Stimulated activated memory B cell treated with anti-CD40 and anti-IgM and Interleukin-4, amounts not matched to agents 10 μg/mL and 1 μg/mL and 100 μg/mL, for 72 hours (primary cell): ENCODE measurements at places on chromosomes 13 and 19.

- no peak for ATAC-seq
Measured at GRCh38 chr19:47179653-47180310, 49.1 kb downstream of the SAE1 start.

DNA sequence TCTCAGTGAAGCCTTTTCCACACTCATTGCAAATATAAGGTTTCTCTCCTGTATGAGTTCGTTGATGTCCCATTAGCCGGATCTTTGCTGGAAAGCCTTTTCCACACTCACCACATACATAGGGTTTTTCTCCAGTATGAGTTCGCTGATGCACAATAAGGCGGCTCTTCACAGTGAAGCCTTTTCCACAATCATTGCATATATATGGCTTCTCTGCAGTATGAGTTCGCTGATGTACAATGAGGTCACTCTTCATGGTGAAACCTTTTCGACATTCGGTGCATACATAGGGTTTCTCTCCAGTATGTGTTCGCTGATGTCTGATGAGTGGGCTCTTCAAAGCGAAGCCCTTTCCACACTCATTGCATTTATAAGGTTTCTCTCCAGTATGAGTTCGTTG is 6.8 kb upstream of the ZNF350 start:
- no peak for ATAC-seq

DNA sequence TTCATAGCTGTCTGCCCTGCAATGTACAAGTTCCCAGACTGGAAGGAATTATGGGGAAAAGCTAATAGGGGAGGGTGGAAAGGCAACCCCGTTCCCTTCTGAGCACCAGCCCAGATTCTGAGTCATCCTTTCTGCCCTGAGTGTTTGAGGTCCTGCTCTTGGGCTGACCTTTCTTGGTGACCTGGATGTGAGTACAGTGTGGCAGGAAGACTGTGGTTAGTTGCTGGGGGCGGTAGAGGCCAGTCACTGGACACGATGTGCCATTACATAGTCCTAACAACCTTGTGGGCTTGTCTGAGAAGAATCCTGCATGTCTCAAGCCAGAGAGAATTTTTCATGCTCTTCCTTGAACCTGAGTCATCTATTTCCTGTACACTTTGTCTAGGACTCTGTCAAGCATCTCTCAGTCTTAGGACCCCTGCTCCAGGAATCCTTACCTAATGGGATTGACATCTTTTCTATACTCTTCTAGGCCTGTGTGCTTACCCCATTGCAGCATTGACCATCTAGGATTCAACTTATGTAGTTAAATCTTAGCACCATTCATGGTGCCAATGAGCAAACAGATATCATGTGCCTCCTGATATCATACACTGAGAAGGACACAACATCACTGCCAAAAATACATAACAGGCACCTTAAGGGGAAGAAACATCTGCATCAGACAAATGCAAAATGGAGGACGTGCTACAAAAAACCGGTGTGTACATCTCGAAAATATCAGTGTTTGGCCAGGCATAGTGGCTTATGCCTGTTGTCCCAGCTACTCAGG is 8.1 kb upstream of the ANGPTL4 start:
- peak; percentile 43 for ATAC-seq

DNA sequence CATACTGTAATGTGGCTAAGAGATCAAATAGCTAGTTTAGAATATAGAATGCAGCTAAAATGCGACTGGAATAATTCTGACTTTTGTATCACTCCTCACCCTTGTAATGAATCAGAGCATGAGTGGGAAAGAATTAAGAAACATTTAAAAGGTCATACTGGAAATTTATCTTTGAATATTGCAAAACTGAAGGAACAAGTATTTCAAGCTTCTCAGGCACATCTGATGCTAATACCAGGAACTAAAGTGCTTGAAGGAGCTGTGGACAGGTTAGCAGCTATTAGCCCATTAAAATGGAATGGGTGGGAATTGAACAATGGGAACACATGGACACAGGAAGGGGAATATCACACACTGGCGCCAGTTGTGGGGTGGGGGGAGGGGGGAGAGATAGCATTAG is 144.2 kb upstream of the ZNF91 start:
- ATAC-seq = no peak

DNA sequence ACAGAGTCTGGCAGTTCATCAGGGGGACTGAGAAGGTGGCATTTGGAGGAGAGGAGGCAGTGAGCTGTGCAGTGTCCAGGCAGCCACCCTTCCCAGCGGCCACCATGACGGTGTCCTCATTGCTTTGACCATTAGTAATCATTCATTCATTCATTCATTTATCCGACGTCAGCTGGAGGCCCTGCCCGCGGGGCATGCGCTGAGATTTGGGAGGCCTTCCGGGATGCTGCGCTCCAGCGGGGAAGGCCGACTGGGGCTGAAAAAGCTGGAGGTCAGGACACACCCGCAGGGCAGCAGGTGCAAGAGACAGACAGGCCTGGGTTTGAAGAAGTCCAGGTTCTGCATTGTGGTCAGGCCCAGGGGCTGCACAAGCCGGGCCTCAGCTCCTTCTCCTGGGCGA is 8.9 kb downstream of the TTYH1 start:
- ATAC-seq = no peak

- ATAC-seq = no peak
Measured at GRCh38 chr13:76715621-76716020, 170.6 kb downstream of the KCTD12 start.

DNA sequence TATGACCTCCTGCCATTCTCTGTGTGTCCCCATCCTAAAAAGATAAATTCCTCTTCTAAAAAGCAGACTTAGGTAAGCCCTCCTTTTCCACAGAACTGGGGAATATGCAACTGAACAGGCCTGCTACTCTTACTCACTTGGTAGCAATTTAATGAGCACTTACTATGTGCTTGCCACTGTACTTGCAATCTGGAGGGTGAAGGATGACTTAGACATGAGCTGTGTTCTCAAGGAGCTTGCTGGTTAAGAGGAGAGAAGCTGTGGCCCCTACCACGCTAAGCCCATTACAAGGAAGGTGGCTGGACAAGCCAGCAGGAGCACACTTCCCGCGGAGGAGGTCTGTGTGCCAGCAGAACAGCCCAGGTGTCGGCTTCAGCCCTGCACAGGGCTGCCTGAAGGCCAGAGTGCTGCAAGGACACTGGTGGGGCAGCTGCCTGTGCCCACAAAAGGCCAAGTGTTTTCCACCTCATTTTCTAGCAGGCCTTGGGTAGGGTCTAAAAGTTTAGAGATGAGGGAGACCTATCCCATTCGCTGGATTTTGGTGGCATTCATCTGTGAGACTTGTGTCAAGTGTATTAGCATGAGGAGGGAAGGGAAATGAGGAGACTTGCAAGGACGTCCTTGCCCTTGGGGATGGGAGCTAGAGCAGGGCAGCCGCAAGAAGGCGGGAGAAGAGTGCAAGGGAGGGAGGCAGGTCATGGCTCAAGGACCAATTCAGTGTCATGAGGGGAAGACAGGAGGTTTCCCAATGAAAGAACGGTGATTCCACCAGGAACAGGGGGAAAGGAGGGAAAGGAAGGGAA is 52.0 kb downstream of the COL4A1 start:
- no peak for ATAC-seq

DNA sequence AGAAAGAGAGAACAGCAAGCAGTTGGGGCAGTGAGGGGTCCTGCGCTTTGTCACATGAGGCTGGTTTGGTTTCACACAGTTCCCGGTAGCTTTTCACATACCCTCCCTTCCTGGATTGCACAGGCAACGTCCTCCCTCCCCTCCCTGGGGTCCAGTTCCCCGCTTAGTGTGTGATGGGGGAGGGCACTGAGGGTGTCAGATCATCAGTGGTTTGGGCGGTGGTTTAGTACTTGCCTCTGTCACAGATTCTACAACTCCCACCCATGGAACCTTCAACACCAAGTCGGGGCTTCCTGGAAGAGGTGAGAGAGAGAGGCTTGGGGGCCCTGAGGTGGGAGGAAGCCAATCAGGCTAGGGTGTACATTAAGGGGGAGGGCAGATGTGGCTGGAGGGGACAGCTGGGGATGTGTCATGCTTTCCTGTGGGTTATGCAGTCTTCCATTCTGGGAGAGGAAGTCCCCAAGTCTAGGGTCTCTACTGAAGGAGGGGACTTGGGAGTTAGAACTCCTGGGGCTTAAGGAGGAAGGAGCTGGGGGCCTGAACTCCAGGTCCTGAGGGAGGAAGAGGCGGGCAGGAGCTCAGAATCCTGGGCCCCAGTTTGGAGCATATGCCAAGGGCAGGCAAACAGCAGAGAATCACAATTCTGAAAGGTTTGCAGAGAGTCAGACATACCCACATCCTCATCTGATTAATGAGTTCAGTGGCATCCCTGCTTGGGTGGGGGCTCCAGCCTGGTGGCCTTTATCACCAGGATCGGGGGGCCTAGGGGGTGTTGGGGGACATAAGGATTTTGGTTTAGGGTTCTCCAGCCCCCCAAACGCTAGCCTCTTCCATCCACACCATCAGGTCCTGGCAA is at the start of gene NKG7:
Gene NKG7, minus strand, starts transcription at position 6 of the 856 bp plus-strand sequence. CDS start 119 bp downstream, outside the sequence.
- ATAC-seq = peak; percentile 71

GRCh38 chr13:23868521-23868920 is 20.7 kb downstream of the MIPEP start:
- no peak for ATAC-seq

GRCh38 chr13:41827507-41828213 is 133.2 kb downstream of the VWA8 start:
- no peak for ATAC-seq

DNA sequence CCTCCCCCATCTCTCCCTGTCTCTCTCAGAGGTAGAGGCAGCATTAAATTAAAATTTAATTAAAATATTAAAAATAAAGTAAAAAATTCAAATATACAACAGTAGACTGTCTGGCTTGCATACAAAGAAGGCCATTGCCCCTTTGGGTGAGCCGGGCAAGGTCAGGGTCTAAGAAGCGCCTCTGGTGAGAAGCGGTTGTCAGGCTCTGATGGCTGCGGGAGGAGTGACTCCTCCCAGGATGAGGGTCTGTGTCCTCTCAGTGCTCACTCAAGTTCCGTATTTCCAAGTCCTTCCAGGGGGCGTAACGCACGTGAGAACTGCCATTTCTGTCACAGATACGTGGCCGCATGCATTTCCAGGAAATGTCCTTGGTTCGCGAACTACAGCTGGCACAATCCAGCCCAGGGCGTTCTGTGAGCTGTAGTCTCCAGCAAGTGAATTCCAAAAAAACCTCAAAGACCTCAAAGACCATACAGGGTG is 737 bp upstream of the ZNF181 start:
- no peak for ATAC-seq

DNA sequence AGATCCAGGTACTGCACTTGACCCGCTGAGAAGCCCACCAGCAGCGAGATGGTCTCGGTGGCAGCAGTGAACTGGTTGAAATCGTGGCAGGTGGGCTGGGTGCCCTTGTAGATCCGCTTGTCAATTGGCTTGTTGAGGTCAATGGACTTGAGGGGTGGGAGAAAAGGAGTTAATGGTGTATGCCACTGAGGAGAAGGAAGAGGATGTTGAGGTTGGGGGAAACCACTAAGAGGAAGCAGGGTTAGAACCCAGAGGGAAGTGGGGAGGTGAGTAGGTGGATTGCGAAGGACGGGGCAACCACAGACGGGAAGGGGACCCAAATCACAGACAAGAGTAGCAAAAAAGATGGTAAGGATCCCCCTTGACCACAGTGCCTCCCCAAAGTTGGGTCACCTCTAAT is 1.7 kb downstream of the DMWD start:
- ATAC-seq = peak; percentile 48

GRCh38 chr19:19526581-19527370 is 1.9 kb upstream of the YJEFN3 start:
- no peak for ATAC-seq

DNA sequence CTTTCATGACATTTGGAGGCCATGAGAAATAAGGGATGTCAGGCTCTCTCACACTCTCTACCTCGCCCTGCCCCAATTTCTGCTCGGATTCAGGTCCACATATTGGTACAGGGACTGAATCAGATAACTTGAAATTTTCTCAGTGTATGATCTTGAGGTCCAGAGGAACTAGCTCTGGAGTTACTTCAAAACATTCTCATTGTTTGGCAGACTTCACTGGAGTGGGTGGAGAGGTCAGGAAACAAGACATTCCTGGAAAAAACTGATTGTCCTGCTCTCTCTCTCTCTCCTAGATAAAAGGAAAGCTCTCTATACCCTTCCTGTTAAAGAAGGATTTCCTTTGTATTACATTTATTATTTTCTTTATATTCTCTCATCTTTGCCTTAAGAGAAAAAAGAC is 428.1 kb upstream of the DACH1 start:
- no peak for ATAC-seq

DNA sequence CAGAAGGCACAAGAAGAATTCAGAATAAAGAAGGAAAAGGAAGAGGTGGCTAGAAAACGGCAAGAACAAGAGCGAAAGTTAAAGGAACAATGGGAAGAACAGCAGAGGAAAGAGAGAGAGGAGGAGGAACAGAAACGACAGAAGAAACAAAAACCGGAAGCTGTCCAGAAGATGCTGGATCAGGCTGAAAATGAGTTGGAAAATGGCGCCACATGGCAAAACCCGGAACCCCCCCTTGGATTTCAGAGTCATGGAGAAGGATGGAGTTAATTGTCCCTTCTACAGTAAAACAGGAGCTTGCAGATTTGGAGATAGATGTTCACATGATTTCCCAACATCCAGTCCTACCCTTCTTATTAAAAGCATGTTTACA is 6.7 kb downstream of the CD209 start:
- ATAC-seq = no peak

DNA sequence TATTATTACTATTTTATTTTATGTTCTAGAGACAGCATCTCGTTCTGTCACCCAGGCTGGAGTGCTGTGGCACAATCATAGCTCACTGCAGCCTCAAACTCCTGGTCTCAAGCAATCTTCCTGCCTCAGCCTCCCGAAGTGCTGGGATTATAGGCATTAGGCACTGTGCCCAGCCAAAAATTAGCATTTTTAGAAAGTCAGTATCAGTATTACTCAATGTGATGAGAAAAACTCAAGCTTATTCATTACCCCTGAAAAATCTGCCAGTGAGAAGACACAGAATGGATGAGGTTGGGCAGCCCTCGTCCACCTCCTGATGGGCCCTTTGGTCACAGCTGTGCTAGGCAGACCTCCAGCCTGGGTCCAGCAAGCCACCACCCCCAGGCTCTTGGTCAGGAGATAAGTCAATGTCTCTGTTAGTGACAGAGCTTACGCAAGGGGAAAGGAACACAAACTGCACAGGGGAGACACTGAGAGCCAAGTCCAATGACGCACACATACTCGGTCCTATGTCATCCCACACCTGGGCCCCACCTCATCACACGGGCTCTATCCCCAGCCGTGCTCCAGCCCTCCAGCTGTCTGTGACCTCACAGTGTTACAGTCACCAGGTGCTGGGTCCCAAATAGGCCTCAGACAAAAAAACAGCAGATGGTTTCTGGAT is 19.8 kb downstream of the PEPD start:
- ATAC-seq = no peak

GRCh38 chr19:13597640-13598039 is 91.4 kb upstream of the CACNA1A start:
- ATAC-seq = peak; percentile 76

- peak; percentile 47 for ATAC-seq
Measured at GRCh38 chr13:40319699-40320579, 346.5 kb downstream of the FOXO1 start.

DNA sequence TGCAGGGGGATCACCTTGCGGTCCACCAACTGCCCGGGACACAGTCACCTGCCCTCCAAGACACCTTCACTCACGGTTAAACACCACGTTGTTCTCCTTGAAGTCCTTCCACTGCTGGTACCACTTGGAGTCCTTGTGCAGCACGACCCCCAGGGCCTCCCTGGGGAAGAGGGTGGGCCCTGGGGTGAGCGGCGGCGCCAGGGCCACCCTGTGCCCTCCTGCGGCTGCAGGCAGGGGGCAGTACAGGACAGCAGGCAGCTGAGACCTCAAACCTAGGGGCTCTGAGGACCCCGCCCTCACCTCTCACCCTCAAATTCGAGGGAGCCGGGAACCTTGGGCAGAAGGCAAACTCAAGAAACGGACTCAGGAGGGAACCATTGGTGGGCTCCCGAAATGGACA is 7.5 kb upstream of the CTXN1 start:
- no peak for ATAC-seq
